Femur (tissue), 1 donor: ENCODE measurements at places on chromosomes 16 and 17.
A peak's percentile ranks its signal among the peaks of the same experiment; 100 is the strongest.

DNA sequence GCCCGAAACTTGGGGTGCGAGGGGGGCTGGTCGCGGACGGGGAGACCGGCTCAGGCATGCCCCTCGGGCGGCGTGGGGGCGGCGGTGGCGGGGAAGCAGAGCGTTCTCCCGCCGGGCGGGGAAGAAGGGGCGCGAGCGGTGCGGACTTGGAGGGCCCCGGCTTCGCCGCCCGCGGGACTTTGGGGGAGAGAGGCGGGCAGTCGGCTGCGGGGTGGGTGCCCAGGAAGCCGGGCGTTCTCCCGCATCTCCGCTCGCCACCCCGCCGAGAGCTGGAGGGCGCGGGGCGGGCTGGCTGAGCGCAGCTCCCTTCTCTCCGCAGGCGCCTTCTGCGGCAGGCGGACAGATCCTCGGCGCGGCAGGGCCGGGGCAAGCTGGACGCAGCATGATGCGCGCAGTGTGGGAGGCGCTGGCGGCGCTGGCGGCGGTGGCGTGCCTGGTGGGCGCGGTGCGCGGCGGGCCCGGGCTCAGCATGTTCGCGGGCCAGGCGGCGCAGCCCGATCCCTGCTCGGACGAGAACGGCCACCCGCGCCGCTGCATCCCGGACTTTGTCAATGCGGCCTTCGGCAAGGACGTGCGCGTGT lies 772 bp downstream of the NTN1 start:
- peak; percentile 47 for DNase-seq

DNA sequence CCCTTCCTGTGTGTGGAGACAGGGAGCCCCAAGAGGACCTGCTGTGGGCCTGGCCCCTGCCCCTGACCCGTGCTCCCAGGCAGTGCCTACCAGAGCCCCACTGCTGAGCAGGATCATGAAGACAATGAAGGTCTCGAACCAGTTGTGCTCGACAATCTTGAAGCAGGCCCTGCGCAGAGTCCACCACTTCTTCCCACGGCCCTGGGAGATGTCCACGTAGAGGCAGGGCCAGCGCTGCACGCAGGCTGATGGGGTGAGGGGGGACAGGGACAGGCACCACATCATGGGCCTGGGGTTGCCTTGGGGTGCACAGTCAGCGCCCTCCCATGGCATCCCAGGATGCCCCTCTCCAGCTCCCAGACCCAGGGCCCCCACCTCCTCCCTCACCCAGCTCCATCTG lies 16.4 kb upstream of the CD79B start:
- DNase-seq: no peak

GRCh38 chr17:61410141-61411010 lies 10.7 kb downstream of the TBX2 start:
- DNase-seq: peak; percentile 90

- no peak for DNase-seq
Measured at GRCh38 chr16:53755026-53755910, 51.3 kb downstream of the FTO start.

DNA sequence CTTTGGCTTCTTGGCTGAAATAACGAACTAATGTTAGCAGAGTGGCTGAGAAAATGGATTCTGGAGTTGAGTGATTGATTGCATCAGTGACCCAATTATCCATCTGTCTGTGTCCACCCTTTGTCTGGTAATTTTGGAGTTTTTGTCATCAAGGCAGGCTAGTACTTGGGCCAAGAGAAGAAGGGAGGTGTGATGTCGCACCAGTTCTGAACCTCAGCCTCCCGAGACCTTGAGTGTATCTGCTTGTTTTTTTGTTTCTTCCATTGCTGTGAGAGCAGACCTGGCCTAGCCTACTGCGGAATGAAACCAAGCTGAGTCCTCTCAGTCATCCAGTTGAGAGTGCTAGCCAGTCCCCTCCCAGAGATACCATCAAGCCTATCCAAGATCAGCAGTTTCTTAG lies 4.5 kb downstream of the ABCA8 start:
- no peak for DNase-seq

DNA sequence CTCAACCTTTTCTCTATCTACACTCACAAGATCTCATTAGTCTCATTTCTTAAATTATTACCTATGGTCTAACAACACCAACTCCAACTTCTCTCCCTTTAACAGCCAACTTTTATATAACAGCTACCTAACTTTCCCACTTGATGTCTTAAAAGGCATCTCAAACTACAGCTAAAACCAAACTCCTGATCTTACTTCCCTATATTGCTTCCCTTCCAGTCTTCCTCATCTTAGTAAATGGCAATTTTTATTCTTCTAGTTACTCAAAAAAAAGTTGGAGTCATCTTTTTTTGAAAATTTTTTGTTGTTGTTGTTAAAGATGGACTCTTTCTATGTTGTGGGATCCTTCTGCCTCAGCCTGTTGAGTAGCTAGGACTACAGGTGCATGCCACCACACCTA lies 15.3 kb downstream of the SRR start:
- no peak for DNase-seq

- no peak for DNase-seq
Measured at GRCh38 chr16:48622456-48623303, 12.7 kb upstream of the N4BP1 start.

DNA sequence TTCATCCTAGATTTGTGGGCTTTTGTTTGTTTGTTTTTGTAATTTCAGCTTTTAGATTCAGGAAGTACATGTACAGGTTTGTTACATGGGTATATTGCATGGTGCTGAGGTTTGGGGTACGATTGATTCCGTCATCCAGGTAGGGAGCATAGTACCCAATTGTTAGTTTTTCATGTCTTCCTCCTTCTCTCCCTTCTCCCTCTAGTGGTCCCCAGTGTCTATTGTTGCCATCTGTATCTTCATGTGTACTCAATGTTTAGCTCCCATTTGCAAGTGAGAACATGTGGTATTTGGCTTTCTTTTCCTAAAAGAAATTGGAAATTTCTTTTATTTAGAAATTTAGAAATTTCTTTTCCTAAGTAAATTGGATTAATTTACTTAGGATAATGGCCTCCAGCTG lies 37.1 kb upstream of the BCAS3 start:
- DNase-seq: no peak

DNA sequence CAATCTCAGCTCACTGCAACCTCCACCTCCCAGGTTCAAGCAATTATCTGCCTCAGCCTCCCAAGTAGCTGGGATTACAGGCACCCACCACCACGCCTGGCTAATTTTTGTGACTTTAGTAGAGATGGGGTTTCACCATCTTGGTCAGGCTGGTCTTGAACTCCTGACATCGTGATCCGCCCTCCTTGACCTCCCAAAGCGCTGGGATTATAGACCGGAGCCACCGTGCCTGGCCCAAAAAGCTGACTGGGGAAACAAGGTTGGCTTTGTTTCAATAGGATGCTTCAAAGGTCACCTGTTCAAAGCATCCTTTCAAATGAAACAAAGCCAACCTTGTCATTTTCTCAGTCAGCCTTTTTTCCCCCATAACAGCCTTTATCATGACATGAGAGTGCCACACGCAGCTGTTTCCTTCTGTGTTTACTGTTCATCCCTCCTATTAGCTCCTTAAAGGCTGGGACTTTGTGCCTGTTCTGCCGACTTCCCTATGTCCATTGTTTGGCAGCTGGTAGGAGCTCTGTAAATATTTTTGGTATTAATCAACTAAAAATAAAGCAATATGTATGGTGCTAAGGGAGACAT lies 51.1 kb downstream of the ADAMTS18 start:
- no peak for DNase-seq

- DNase-seq: no peak
Measured at GRCh38 chr17:15109608-15110007, 155.5 kb downstream of the PMP22 start.

- no peak for DNase-seq
Measured at GRCh38 chr17:74317071-74317470, 9.0 kb upstream of the KIF19 start.

GRCh38 chr17:80503921-80504320 lies 27.5 kb upstream of the NPTX1 start:
- DNase-seq: no peak

DNA sequence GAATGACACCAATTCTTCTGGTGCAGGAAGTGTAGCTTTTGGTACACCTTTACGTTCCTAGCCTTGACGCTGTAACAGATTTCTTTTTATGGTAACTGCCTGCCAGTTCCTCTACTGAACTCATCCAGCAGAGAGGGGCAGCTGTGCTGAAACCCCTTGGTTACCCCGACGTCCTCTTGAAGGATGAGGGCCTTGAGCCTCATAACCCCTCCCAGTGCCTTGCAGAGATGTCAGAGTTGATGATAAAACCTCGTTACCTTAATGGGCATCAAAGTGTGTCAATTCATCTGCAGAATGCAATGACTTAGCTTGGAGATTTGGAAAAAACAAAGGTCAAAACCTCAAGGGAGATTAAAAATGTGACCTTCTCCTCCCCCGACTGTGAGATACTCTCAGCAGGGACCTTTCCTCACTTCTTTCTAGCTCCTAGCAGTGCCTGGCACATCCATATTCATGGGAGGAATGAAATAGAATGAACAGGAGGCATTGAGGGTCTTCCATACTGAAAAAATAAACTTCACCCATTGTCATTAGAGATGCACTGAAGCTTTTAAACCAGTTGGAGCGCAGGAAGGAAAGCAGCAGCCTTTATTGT lies 69.2 kb downstream of the SDR42E1 start:
- DNase-seq: no peak

DNA sequence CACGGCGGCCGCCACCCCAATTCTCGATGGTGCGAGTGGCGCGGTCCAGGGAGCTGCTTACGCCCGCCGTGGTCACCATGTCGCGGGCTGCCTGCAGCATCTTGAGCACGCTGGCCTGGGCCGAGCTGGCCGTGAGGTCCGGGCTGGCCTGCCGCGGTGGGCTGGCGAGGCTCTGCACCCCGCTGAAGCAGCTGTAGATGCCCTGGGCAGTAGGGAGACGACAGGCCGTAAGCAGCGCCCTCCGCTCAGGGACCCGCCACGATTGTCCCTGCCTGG lies 16.4 kb downstream of the GRIN2C start:
- no peak for DNase-seq

GRCh38 chr16:57422026-57422944 lies 17.7 kb downstream of the CCL17 start:
- DNase-seq: peak; percentile 81
